Activated naive CD4-positive, alpha-beta T cell (primary cell): ENCODE measurements at places on chromosomes 12 and 14.

DNA sequence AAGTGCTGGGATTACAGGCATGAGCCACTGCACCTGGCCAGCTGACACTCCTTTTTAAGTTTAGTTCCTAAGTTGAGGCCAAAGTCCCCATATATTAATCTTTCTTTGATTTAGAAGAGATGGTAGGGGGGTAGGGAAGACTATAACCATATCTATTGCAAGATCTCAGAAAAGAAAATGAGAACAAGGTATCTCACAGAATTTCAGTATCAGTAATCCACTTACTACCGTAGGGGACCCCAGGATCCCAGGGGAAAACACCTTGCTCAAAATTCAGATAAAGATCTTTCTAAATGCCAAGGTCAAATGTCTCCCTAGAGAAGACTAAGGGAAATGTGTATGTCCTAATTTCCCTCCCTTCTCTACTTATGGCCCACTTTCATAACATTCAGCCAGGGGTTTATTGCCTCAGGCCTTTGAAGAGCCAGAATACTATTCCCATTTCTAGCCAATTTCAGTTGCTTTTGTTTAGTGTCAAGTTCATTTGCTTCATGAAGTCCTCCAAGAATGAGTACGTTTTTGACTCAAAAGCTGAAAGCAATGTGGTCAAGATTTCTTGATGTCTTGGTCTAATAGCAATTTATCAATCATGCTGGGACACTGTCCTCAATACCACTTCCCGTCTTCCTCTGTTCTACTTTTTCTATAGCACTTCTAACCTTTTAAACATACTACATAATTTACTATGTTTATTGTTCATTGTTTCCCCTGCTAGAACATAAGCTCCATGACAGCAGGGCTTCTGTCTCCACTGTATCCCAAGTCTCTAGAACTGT is 86.3 kb downstream of the DCAF5 start:
- DNase-seq = no peak

DNA sequence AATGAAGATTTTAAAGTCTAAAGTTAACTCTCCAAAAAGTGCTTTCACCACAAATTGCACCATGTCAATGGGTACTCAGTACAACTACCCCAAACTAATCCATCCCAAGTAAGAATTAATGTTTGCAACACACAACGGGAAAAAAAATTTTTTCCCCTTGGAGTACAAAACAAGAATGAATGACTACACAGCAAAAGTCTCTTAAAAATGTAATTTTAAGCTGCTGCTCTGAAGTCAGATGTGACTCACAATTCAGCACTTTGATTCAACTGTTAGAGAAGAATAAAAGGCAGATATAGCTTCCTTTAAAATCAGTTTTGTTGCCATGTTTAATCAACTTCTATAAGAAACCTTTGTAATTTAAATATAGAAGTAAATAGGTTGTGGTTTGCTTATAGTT is 42.5 kb upstream of the VPS33A start:
- no peak for DNase-seq

GRCh38 chr12:65961190-65962035 is 137.1 kb downstream of the HMGA2 start:
- DNase-seq = no peak

DNA sequence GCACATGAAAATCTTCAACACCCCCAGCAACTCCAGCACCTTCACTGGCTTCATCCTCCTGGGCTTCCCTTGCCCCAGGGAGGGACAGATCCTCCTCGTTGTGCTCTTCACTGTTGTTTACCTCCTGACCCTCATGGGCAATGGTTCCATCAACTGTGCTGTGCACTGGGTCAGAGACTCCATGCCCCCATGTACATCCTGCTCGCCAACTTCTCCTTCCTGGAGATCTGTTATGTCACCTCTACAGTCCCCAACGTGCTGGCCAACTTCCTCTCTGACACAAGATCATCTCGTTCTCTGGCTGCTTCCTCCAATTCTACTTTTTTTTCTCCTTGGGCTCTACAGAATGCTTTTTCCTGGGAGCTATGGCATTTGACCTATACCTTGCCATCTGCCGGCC is 11.5 kb upstream of the OR11G2 start:
- no peak for DNase-seq

- DNase-seq = no peak
Observed at GRCh38 chr12:49972129-49972528, 618 bp upstream of the AQP6 start.

- DNase-seq = no peak
Observed at GRCh38 chr14:50031602-50032313, 84.6 kb downstream of the VCPKMT start.

GRCh38 chr14:44634692-44635091 is 127.6 kb upstream of the FSCB start:
- no peak for DNase-seq

DNA sequence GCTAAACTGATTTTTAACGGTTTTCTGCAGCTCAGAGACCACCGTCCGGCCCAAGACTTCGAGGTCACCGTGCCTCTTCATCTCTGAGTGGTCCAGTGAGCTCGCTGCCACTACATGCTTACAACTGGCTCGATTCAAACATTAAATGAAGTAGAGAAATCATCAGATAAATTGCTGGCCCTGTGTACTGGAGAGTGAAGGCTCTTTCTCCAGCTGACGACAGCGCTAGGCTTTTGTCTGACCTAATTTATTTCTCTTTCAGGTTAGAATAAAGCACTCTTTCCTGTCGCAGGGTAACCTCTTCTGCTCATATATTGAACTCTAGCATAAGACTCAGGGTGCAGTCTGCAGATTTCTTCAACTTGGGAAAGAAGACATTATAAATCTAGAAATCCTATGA is 6.4 kb downstream of the BCL11B start:
- no peak for DNase-seq

DNA sequence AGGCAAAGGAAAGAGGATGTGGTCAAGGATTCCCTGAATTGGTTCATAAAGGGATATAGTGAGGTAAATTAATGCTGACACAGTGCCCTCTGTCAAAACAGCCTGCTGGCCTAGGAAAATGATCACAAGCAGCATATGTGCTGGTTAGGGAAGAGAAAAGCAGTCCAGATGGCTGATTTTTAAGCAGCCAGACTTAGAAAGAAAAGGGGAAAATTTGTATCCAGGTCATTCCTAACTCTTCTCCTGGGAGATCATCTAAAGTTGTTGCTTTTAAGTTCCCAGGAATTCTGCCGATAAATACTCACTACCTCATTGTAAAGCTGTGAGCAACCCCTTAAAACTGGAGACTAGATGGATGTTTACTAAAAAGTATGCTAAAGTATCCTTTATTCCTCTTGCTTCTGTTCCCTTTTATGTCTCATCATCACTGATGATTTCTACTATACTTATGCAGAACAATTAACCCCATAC is 46.4 kb upstream of the CNOT2 start:
- DNase-seq = no peak

GRCh38 chr14:53875324-53875897 is 81.2 kb downstream of the BMP4 start:
- no peak for DNase-seq
